ENCODE measurements at places on chromosomes 12 and 14.

DNA sequence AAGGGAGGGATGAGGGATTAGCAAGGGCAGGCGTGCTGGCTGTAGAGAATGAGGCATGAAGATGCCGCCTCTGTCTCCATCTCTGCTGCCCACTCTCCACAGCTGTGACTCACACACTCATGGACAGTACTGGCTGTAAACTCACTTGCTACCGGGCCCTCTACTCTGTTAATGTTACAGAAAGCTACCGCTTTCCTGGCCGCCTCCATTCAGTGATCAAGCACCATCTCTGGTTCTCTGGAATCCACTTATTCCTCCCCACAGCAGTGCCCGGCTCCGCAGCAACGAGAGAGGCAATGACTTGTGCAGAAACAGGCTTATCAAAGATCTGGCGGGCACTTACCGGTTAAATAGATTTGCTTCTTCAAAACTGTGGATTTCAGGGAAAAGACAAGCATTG lies 34.8 kb downstream of the AMN start:
- DNase-seq = no peak

DNA sequence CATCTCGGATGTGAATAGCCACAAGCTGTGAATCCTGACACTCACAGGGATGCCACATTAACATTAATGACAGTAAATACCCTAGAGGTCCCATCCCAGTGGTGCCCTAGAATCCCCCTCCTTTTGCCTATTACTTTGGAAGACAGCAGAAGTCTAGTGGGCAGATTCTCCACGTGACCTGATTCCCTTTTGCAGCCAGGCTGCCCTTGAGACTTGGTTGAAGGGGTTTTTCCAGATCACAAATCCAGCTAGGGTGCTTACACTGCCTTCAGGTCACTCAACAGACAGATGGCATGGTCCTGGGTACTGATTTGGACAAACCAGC lies 8.7 kb downstream of the HDAC7 start:
- no peak for DNase-seq

DNA sequence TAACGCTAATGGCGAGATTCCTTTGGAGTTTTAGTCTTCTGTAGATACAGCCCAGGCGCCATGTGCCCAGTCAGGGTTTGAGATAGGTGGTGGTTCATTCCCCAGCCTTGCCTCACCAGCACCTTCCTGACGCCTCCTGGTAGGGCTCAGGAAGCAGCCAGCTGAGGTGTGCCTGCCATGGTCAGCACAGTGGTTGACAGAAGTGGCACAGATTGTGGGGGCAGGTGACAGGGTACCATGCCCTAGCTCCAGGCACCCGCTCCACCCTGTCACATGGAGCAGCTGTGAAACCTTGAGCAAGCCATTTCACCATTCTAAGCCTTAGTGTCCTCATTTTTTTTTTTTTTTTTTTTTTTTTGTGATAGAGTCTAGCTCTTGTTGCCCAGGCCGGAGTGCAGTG lies 45.6 kb downstream of the EVL start:
- DNase-seq = no peak

DNA sequence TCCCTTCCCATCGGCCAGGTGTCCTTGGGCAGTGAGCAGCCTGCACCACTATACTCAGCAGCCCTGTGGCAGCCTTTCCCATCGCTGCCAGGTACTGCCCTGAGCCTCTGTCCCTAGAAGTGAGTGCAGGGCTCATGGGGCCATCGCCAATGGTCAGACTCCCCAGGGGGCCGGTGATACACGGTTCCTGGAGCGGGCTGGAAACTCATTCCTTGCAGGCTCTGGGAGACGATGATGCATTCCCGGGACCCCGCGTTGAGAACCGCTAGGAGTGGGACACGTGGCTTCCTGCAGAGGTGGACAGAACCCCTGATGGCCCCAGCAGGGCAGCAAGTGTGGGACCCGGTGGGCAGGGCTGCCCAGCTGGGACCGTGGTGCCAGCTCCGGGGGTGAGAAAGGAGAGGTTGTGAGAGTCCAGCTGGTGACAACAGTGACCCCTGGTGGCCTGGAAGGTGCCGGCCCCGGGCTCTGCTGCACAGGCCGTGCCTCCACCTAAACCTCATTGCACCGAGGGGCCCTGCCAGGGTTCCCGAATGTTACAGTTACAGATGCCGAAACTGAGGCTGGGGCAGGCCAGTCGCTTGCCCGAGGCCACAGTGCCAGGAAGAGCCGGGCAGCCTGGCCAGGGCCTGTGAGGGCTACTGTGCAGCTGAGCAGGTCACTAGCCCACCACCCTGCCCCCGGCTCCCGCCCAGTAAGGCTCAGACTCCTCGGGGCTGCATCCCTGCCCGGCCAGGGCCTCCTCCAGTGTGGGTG lies 33.8 kb downstream of the FBRSL1 start:
- DNase-seq = peak; percentile 68

- DNase-seq = no peak
These were observed 26.3 kb downstream of the IL31 start for GRCh38 chr12:122147514-122148290.

Data from activated naive CD4-positive, alpha-beta T cell (primary cell).